ENCODE measurements at places on chromosomes 16 and 17.

- DNase-seq: no peak
These were observed 103.4 kb downstream of the ZNF18 start for GRCh38 chr17:11893862-11894261.

- DNase-seq: no peak
These were observed 1.1 kb upstream of the GNA13 start for GRCh38 chr17:65057531-65058090.

DNA sequence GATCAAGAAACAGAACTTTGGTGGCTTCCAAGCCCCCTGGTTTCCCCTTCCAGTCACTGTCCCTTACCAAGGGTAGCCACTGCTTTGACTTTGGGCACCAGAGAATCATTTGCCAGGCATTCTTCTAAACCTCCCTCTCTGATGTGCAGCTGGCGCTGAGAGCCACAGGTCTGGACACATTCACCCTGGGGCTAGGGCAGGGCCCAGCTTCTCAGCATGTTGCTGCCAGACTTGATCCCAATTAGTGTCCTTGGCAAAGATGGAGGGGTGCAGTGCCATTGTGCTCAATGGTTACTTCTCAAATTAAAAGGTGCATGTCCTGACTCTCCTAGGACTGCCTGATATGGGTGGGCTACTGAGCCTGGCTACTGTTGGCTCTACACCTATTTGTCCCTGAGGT, 7.6 kb upstream of the SLC47A2 start:
- no peak for DNase-seq

DNA sequence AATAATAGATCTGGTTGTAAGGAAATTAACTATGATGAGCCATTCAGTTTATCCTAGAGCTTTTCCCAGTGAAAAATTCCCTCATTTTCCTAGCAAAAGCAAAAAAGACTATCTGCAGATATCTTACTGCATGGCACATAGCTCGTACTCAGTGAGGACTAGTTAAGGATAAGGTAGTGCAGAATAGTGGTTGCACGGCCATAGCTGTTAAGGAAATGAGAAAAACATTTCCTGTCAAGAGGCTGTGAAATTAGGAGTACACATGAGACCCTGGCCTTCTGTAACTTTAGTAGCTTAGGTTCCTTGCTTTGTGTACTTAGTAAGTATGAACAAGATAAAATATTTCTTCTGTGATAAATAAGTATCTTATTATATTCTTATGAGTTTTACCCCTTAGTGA, 10.3 kb downstream of the KAT7 start:
- no peak for DNase-seq

- DNase-seq: no peak
These were observed 37.0 kb downstream of the STX8 start for GRCh38 chr17:9538626-9539025.

DNA sequence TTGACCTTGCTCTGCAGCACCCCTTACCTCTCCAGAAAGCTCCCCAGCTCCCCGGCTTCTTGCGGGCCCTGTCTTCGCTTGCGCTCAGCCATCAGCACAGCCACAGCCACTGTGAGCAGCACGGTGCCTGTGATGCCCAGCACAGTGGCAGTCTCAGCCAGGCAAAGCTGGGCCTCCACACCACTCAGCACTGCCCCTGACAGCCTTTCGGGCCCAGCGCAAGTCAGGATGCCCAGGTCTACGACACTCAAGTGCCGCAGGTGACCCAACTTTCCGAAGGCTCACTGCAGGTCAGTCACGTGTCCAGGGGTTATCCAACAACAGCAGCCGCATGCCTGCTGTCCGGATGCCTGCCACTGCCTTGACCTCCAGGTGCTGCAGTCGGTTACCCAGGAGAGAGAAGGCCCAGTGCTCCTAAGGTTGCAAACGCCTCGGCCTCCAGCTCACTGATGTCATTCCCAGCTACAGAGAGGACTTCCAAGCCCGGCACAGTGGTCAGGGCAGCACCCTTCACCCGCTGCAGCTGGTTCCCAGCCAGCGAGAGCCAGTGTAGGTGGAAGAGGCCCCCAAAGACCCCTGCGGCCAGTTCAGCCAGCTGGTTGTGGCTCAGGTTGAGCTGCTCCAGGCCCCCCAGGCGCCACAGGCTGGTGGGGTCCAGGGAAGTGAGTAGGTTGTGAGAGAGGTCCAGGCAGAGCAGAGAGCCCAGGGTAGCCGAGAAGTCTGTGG, 8.9 kb upstream of the TMEM101 start:
- DNase-seq: no peak

- DNase-seq: no peak
These were observed 187.6 kb downstream of the FTO start for GRCh38 chr16:53891409-53892139.

- DNase-seq: no peak
These were observed 116.6 kb downstream of the SPECC1 start for GRCh38 chr17:20125724-20126123.

GRCh38 chr17:8210761-8211458, 535 bp upstream of the AURKB start:
- no peak for DNase-seq

DNA sequence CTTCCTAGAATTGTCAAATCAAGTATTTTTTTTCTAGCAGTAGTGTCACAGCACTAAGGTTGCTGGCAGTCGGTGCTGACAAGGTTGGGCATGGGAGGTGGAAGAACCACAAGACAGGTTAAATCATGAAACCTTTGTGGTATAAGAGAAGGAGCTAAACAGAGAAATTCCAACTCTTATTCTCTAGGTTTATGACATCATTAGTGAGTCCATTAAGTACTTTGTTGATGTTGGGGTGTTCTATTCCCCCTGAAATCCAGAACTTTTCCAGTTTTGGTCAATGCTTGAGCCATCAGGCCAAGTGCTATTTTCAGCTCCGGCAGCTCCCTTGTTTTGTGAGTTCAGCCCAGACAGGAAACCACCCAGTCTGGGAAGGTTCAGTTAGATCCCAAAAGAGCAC, 206.0 kb upstream of the SOX9 start:
- DNase-seq: no peak

DNA sequence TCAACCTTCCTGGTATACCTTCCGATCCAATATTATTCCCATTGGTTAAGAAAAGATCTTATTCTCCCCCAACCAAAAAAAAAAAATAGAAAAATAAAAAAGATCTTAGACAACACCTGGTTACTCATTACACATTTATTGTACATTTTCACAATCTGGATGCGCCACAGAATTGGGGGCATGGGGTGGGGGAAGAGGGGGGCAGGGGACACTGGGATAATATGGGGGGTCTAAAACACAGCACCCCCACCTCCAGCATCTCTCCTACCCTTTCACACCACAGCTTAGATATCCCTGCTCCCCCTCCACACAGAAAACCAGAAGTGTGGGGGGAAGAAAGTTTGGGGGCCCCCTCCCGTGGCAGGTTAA, 3.7 kb downstream of the VAMP2 start:
- DNase-seq: no peak

DNA sequence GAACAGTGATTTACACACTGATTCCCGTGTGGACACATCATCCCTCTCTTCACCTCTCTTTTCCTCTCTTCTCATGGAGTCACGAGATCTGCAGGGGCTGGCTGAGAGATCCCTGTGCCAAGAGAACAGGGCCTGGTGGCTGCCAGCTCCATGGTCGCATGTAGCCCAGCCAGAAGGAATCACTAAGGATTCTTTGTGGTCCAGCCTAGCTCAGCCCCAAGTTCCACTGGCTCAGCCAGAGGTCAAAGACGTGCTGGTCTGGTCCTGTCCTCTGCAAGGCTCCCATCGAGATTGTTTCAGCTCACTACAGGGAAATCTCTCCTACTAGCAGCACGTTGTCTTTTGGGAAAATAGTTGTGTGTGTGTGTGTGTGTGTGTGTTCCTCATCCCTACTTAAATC, 66.4 kb downstream of the NDEL1 start:
- no peak for DNase-seq

- DNase-seq: no peak
These were observed 4.6 kb downstream of the PDF start for GRCh38 chr16:69325784-69326171.

- DNase-seq: no peak
These were observed 154.0 kb downstream of the TMEM132E start for GRCh38 chr17:34733333-34733732.

- DNase-seq: no peak
These were observed 21.6 kb upstream of the RHOT1 start for GRCh38 chr17:32120716-32121115.

- no peak for DNase-seq
These were observed 32.8 kb downstream of the XYLT1 start for GRCh38 chr16:17437981-17438380.

DNA sequence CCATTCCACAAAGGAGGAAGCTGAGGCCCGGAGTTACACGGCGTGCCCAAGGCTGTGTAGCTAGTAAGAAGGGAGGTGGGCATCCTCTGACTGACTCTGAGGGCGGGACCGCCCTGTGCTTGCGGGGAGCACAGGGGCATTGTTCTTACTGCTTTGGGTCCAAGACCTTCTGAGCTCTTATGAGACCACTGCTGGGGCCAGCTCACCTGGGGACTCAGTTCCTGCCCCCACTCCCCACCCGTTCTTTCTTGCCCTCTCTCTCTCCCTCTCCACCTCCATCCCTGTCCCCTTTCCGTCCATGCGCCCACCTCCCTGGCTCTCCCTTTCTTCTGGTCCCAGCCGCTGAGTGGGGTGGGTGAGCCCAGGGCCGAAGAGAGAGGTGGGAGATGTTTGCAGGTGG, 19.6 kb downstream of the CCR7 start:
- no peak for DNase-seq

- peak; percentile 22 for DNase-seq
These were observed 13.0 kb downstream of the AIPL1 start for GRCh38 chr17:6421700-6422604.
